ENCODE measurements at places on chromosomes 16 and 17.
A peak's percentile ranks its signal among the peaks of the same experiment; 100 is the strongest.

DNA sequence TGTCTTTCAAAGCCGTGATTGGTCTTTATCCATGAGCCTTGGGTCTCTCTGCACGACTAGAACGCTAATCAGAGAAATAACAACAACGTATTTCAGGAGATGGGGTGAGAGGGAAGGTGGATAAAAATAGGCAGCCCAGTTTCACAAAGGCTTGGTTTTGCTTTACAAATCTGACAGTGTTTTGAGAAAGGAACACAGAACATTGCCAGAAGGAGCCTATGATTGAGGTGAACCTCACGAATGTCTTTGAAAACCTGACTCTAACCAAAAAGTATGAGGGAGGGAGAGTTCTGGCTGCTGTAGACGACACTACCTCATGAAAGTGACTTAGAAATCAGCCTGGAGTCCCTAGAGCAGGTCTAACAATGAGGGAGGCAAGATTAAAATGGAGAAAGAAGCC lies 38.0 kb upstream of the NOL11 start:
- DNase-seq: no peak

DNA sequence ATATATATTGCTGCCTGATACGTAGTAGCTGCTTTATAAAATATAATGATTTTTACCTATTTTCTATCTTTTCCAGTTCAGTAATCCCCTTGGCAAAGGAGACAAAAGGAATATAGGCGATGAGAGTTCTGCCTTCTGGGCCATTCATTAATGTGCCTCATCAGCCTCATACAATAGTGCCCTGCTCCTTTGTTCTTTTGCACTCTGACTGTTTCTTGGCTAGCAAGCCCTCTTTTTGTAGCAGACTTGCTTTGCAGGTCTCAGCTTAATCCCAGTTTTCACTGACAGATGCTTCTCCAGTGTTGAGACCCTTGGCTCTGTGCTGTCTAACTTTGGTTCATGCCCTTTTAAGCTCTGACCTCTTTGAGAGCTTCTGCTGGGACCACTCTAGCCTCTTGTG lies 10.4 kb downstream of the HSD17B2 start:
- DNase-seq: no peak

DNA sequence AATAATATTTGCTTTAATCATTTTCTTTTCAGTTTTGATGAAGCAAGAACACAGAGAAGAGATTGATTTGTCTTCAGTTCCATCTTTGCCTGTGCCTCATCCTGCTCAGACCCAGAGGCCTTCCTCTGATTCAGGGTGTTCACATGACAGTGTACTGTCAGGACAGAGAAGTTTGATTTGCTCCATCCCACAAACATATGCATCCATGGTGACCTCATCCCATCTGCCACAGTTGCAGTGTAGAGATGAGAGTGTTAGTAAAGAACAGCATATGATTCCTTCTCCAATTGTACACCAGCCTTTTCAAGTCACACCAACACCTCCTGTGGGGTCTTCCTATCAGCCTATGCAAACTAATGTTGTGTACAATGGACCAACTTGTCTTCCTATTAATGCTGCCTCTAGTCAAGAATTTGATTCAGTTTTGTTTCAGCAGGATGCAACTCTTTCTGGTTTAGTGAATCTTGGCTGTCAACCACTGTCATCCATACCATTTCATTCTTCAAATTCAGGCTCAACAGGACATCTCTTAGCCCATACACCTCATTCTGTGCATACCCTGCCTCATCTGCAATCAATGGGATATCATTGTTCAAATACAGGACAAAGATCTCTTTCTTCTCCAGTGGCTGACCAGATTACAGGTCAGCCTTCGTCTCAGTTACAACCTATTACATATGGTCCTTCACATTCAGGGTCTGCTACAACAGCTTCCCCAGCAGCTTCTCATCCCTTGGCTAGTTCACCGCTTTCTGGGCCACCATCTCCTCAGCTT lies 45.0 kb downstream of the ESRP2 start:
- DNase-seq: no peak

DNA sequence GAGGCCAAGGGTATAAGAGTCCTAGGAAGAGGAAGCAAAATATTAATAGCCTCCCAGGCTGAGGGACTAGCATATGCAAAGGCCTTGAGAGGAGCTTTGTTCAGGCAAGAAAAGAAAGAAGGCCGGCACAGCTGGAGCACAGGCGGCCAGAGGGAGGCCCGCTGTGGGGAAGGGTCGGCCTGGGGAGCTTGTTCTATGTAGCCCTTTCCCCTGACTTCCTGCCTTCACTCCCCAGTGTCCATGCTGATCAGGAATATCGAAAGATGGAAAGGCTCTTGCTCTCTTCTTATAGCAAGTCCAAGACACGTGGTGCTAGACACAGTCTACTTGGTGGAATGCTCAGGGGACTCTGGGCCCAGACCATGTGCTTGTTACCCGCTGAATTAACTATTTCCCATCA lies 27.4 kb upstream of the HAS3 start:
- DNase-seq: no peak

DNA sequence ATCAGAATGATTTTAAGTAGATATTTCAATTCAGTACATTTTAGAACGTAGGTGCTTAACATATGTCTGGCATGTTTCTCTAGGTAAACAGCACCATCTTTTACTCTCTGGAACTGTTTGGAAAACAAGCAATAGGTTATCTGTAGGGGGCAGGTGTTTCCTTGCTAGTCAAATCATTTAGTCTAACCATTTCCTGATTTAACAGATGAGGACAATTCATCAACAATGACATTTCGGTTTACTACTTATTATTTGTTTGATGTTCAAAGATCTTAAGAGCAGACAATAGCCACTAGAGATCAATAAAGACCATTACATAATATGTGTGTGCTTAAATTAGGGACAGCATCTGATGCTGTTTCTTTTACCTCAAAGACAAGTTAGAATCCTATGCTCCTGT lies 173.1 kb downstream of the CEP112 start:
- DNase-seq: no peak

GRCh38 chr16:66947302-66948065 lies 12.2 kb downstream of the CES2 start:
- DNase-seq: peak; percentile 83

GRCh38 chr17:15918661-15919259 lies 26.2 kb upstream of the ADORA2B start:
- no peak for DNase-seq

DNA sequence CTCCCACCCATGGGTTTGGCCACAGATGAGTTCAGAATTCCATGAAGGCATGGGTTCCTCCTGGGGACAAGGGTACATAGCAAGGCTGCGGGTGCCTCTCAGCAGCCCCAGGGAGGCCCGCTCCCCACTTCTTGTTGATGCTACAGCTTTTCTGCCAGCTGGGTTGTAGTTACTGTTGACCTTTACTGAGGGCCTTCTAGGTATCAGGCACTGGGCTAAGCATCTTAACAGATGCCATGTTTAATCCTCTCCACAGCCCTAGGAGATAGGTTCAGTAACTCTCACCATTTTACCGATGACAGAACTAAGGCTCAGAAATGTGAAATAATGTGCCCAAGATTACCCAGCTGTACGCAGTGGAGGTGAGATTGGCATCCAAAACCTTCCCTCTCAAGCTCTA lies 54.3 kb upstream of the DLX4 start:
- no peak for DNase-seq

- peak; percentile 68 for DNase-seq
These were observed 43.3 kb downstream of the PGS1 start for GRCh38 chr17:78421534-78422266.

DNA sequence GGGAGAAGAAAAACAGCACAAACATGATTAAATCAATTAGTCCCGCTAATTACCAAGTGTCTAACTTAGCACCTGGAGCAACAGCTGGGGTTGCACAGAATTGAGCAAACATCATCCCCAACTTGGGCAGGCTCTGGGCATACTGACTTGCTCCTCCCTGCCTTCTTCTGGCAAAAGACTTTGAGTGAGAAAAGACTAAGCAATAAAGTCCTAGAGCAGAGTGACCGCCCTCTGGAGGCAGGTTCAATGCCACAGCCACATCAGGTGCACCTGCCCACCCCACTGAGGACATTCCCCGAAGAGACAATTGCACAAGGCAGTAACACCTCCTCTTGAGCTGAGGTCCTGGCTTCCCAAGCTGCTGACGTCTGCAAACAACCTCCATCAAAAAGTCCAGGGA lies 358.3 kb downstream of the SOX9 start:
- DNase-seq: no peak

DNA sequence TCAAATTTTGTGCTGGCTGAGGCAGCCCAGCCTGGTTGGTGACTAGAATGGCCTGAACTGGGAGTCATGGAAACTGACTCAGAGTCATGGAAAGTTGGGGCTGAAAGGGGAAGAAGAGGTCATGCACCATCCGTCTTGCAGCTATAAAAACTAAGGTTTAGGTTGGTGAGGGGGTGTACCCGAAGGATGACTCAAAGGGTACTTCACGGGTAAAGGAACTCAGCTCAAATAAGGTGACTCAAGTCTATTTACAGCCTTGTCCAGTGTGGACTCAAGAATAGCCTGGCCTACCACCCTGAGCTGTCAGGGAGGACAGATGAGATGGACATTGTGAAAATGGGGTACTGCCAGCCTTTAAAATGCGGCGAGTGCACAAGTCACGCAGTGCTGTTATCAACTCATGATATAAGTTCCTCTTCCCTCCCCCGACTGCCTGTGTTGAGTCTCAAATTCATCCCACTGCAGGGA lies 18.6 kb downstream of the CD300LB start:
- no peak for DNase-seq

GRCh38 chr17:63842173-63842539 lies 329 bp downstream of the SMARCD2 start:
- peak; percentile 26 for DNase-seq

- no peak for DNase-seq
These were observed 41.2 kb downstream of the GTF3C1 start for GRCh38 chr16:27508476-27508875.

- no peak for DNase-seq
These were observed 236.7 kb upstream of the GOT2 start for GRCh38 chr16:58970775-58971174.

DNA sequence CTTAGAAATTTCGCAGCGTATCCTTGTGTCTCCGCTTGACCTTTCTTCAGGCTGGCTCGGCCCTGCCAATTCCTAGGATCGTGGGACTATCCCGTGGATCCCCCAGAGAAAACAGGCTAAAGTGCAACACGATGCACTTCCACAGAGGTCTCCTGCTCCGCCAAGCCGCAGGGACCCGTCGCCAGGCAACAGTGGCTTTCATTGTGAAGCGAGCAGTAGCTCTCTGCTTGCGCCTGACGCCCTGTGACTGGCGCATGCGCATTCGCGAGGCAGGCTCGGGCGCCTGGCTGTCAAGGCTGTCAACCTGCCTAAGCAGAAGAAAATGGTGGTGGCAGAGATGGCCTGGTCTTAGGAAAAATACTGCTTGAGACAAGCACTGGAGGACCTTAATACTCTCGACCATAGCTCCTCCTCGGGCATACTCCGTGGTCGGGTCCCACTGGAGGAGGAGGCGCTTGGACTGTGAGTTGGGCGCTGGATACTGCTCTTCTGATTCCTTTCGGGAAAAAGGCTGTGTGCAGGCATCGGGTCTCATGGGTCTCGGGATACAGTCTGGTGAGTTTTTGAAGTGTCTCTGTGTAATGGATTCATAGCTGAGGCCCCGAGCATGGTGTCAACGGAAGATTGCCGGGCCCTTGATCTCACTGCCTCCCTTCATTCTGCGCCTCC lies 2336.1 kb downstream of the TP53TG3F start:
- DNase-seq: no peak

GRCh38 chr17:47720754-47721533 lies 12.1 kb upstream of the TBX21 start:
- peak; percentile 60 for DNase-seq

DNA sequence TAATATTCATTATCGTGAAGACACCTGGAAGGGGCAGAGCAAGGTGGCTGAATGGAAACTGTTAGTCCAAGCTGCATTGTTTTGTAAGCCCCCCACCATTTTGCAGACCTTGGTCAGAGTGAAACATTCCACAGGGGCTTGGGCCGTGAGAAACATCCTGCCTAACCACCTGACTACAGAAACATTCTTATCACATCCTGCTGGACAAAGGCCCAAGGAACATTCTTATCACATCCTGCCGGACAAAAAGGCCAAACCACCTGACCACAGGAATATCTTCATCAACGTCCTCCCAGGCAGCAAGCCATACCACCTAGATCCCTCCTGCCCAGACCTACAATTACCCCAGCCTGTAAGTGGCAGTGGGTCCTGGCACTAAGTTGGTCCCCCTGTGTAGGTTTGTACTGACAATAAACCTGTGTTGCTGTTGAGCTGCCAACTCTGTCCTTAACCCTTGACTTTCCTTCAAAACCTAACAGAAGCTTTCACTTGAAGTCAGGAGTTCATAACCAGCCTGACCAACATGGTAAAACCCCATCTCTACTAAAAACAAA lies 19.6 kb downstream of the ATF7IP2 start:
- no peak for DNase-seq

DNA sequence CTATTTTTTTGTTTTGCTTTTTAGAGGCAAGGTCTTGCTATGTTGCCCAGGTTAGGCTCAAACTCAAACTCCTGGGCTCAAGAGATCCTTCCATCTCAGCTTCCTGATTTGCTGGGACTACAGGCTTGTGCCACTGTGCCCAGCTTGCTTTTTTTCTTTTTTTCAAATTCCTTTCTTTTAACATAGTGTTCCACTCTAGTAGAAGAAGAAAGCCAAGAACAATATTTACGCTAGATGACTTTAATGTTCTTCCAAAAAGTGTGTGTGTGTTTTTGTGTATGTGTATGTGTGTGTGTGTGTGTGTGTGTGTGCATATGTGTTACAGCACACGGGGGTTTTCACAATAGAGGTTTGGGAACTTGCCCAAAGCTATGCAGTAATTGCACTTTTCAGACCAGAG lies 10.7 kb upstream of the UMOD start:
- DNase-seq: no peak
